ENCODE measurements at places on chromosomes 5 and 9. TPM values are rescaled to one million over a fixed set of nuclear protein-coding genes. Genes with fewer than 3 reads are reported as not detected.

Gene EPB41L4A
- total RNA-seq, result 1.9 TPM

Gene IFNB1
- not detected for total RNA-seq

Gene CKMT2
- not detected for total RNA-seq

Gene FOXD4
- 0.16 TPM for total RNA-seq

Gene SHOC1
- total RNA-seq, result not detected

Gene HAVCR2
- total RNA-seq, result 0.16 TPM

Gene NINJ1
- 13.5 TPM for total RNA-seq
